Testis (tissue), 5 donors: ENCODE measurements at places on chromosomes 1 and 21. TPM values are rescaled to one million over a fixed set of nuclear protein-coding genes. Genes with fewer than 3 reads are reported as not detected.

CAMSAP2 gene
- 16.0 TPM for polyA plus RNA-seq

GRIK3 gene
- polyA plus RNA-seq = 0.99 TPM

IFI44 gene
- polyA plus RNA-seq = 7.5 TPM

KRTAP13-1 gene
- not detected for polyA plus RNA-seq

FNDC10 gene
- 15.5 TPM for polyA plus RNA-seq

DNA sequence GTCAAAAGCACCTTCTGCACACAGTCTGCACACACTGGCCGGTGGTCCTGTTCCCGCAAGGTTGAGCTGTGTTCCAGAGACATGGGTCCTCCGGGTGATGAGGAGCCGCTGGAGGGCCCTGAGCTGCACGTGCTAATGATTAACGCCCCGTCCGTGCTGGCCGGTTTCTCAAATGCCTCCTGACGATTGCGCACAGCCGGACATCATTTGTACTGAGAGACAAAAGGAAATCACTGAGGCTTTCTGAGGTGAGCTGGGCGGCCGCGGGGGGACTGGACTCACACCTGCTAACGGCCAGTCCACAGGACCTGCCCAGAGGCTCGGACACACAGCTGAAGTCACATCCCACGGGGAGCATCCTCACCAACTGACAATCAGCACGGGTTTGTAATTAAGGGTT is 29.2 kb downstream of the POFUT2 start:
- DNase-seq = no peak

DNA sequence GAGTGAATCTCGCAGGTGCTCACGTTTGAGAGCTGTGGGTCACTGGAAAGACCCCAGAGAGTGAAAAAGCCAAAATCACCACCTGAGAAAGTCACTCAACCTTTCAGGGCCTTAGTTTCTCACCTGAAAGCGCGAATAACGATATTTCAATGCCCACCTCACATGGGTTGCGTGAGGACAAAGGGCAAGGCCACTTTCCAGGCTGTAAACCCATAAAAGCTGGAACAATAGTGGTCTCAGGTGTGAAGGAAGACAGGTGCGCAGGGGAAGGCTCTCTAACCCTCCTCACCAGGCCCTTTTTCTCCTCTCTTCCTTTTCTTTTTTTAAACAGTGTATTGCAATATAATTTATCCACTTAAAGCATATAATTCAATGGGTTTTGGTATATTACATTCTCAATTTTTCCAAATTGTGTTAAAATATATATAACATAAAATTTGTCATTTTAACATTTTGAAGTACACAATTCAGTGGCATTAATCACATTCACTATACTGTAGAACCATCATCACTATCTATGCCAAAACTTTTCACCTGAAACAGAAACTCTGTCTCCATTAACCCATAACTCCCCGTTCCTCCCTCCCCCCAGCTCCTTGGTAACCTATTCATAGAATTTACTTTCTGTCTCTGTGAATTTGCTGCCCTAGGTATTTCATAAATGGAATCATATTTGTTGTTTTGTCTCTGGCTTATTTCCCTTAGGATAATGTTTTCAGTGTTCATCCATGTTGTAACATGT is 118.4 kb upstream of the TNR start:
- no peak for DNase-seq

GRCh38 chr1:171788696-171789095 is 7.2 kb downstream of the METTL13 start:
- DNase-seq = peak; percentile 55

DNA sequence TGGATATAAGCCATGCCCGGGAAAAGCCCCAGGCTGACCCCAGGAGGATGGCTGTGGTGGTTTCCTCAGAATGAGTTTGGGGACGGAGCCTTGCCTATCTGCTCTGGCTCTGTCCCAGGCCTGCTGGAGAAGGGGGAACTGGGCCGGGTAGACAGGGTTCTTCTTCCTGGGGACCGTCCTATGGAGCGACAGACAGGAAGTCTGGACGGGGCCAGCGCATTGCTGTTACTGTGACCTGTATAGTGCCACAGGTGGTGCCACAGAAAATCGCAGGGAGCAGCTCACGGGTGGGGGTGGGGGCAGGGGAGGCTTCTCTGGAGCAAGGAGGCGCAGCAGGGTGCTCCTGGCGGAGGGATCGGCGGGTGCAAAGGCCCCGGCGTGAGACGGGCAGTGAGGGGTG is 36.4 kb downstream of the CFAP74 start:
- no peak for DNase-seq

DNA sequence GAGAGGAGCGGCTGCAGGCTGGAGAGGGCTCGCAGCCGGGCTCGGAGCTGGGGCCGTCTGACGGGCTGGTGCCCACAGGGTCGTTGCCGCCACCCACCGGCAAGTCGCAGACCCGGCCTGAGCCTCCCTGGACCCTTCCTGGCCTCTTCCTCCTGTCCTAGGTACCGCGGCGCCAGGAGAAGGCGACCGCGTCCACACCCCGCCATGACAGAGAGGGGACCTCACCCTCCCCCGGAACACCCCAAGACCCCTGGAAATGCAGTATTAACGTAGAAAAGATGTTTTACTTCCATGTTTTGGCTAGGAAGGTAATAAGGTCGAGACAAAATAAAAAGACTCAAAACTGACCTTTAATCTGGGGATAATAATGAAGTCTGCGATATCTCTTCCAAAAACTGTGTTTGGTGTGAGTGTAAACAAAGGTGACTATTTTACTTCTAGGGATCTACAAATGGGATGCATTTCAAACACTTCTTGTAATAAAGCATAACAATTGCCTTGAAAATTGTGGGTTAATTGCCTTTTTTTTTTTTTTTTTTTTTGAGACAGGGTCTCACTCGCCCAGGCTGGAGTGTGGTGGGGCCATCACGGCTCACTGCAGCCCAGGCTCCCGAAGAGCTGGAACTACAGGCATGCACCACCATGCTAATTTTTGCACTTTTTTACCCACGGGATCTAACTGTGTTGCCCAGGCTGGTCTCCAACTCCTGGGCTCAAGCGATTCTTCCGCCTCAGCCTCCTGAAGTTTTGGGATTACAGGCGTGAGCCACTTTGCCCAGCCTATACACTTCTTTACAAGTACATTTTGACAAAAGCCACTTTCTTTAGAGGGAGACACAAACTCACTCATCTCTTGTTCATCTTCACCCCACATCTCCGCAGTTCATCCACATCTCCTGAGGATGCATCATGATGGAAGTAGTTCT is 838 bp upstream of the RSRP1 start:
- no peak for DNase-seq

DNA sequence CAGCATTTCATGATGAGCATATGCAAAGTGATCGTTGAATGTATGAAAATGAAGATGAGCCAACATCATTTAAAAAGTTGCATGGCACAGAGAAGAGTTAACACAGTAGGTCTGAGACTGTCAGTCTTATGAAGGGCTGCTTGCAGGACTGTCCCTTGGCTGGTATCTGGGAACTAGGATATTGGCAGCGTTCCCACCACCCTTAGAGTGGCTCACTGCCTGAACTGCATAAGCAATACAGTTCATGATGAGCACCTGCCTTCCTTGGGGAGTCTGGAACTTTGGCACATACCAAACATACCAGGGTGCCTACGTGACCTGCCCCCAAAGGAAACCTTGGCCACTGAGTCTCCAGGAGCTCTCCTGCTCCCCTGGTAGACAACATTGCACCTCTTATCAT is 161.8 kb downstream of the DSCAM start:
- DNase-seq = peak; percentile 19

- no peak for DNase-seq
Observed at GRCh38 chr21:26528882-26529281, 44.2 kb downstream of the CYYR1 start.

DNA sequence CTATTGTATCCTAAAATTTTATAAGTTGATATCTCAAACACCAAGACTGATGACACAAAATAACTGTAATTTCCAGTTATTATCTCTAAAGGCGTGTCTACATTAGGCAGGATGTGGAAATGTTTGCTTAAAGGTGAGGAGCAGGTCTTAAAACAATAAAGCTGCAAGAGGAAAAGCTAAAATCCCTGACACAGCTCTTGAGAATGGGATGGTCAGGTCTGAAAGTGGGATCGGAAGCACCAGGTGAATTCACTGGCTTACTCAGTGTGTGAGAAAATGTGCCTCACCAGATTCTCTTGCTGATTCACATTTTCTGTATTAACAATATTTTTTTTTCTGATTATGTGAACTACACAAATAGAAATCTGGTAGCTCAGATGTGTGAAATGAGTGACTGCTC is 421.9 kb upstream of the ADAMTS5 start:
- no peak for DNase-seq

DNA sequence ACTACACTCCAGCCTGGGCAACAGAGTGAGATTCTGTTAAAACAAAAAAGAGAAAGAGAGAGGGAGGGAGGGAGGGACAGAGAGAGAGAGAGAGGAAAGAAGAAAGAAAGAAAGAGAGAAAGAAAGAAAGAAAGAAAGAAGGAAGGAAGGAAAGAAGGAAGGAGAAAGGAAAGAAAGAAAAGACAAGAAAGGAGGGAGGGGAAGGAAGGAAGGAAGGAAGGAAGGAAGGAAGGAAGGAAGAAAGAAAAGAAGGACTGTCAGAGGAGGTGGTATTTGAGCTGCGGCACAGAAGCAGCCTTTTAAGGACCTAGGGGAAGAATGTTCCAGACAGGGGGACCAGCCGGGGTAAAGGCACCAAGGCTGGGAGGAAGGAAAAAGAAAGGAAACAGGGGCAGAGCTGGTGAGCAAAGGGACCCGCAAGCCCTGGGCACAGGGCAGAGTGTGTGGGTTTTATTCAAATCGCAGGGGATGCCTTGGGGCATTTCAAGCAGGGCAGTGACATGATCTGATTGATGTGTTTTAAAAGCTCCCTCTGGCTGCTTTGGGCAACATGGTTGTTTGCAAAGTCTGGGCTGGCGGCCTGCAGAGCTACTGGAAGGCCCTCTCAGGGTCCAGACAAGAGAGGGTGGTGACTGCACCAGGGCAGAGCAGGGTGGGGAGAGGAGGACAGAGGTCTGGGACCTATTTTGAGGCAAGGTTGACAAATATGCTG is 176.9 kb upstream of the VAMP3 start:
- no peak for DNase-seq

DNA sequence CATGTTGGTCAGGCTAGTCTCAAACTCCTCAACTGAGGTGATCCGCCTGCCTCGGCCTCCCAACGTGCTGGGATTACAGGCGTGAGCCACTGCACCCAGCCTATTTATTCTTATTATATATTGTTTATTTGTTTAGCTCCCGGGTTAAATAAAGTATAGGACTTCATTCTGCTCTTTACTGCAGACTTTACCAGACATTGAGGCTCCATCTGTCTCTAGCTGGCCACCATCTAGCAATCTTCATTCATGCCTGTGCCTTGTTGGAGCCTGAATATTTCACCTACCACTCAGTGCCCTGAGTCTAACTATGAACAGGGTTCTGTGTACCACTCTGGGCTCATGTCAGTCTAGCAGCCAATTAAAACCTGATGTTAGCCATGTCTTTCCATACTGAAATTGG is 2.1 kb upstream of the DDAH1 start:
- DNase-seq = no peak

- DNase-seq = no peak
Observed at GRCh38 chr21:38367646-38368045, 110.9 kb downstream of the KCNJ15 start.

- no peak for DNase-seq
Observed at GRCh38 chr1:68175621-68176398, 56.5 kb downstream of the WLS start.

DNA sequence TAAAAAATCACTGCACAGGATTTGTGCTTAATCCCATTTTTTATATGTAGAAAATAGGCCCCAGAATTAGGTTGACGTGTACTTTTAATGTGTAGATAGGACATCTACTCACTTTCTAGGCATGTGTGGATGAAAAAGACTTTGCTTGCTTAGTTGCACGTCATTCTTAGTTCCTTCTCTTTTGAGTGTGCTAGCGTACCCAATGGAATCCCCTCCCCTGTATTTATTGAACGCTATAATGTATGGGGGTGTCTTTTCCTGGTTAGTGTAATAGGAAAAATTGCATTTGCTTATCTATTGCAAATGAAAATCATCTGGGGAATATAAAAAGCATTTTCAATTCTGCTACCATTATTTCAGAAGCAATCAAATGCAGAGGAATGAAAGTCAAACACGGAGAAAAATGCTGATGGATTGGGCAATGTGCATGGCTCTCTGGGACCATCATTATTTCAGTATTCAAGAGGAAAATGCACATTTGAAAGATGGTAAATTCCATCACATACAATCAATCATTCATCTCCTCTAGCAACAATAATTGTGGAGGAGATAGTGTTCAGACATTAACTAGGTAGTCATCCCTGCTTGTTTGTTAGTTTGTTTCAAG is 277.0 kb upstream of the B3GALT2 start:
- no peak for DNase-seq

DNA sequence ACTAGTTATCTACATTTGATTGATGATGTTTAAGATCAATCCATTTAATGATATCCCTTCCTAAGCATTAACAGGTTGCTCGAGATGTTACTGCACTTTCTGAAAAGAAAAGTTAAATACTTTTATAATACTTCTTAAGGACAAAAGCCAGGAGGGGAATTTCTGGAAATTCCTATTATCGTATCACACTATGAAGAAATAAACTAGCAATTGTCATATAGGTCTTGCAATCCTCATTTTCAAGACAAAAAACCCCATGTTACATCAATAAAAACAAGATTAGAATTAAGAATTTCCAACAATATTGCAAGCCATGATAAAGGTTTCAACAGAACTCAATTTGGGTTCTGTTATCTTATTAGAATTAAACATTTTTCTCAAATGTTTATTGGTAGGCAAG is 47.2 kb downstream of the HNRNPR start:
- DNase-seq = no peak

DNA sequence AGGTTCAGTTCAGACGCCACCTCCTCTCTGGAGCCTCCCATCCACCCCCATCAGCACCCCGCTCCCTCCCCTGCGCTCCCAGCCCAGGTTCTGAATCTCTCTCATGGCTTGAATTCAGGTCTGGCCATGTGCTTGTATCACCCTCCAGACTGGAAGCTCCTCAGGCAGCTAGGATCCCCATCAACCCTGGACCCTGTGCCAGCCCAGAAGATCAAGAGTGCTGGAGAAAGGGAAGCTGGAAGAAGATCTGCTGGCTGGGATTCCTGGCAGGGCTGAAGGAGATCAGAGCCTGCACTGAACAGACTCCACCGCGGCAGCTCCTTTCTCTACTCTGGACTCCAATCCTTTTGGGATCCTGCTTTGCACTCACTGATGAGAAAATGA is 11.7 kb upstream of the TINAGL1 start:
- DNase-seq = no peak

DNA sequence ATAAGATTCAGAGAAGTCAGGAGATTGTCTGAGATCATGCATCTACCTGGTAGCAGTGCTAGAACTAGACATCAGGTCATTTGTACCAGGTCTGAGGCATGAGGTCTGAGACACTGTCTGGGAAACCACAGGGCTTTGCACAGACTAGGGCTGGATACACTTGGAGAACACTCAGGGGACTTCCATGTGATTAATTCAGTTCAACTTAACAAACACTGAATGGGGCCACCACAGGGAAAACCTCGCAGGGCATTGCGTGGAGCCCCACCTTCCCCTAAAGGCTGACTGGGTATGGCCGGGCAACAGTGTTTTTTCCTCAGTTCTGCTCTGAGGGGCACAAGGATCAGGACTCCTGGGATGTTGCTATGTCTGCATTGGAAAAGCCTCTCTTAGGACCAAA is 86.5 kb upstream of the WARS2 start:
- DNase-seq = no peak
